ENCODE measurements at places on chromosomes 6 and 20.

- no peak for DNase-seq
These were observed 1.2 kb downstream of the NAA20 start for GRCh38 chr20:20018366-20018765.

- no peak for DNase-seq
These were observed at the start of gene WFDC13 for GRCh38 chr20:45701873-45702272. WFDC13 (plus strand) TSS chr20:45702038; CDS start chr20:45702124, 86 bp downstream.

DNA sequence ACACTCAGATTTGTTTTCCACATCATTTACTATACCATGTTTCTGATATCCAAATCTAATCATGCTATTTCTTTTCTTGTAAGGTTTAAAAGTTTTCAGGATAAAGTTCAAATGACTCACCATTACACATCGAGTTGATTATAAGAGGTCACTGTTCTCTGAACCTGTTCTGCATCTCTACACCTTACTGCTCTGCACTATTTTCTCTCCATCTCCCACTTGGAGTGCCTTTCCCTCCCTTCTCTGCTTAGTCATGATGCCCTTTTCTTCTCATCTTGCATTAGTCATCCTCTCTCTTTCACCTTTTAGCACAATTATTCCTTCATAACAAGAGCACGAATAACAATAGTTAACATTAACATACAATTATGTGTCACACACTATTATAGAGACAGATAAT, 37.5 kb upstream of the FUT9 start:
- DNase-seq = no peak

- DNase-seq = no peak
These were observed 106.5 kb downstream of the ARID1B start for GRCh38 chr6:156883497-156884252.

DNA sequence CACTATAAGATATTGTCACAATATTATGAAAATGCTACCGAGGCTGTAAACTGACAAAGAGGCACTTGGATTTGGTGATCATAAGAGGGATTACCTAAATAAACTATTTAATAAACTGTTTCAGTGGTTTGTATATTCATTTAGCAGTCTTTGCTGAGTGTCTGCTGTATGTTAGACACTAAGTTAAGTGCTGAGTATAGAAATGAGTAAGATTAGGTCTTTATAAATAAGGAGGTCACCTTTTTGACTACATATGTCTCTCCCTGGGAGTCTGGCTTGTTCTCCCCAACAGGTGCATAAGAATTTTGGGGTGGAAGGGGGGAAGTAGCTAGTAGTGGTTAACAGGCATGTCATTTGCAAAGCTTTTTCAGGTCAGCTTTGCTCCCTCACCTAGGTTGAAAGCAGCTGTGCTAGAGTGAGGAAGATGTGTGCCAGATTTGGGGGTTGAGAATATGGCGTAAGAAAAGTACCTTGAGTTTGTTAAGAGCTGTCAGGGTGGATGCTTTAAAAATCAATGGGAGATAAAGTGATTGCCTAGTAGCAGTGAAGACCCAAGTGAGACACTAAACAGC, 246.3 kb downstream of the ZFAND3 start:
- DNase-seq = no peak

- DNase-seq = no peak
These were observed at the start of gene FNDC11 for GRCh38 chr20:63553933-63554290. FNDC11 (plus strand) TSS chr20:63554159; CDS start chr20:63555664, 1,505 bp downstream.

DNA sequence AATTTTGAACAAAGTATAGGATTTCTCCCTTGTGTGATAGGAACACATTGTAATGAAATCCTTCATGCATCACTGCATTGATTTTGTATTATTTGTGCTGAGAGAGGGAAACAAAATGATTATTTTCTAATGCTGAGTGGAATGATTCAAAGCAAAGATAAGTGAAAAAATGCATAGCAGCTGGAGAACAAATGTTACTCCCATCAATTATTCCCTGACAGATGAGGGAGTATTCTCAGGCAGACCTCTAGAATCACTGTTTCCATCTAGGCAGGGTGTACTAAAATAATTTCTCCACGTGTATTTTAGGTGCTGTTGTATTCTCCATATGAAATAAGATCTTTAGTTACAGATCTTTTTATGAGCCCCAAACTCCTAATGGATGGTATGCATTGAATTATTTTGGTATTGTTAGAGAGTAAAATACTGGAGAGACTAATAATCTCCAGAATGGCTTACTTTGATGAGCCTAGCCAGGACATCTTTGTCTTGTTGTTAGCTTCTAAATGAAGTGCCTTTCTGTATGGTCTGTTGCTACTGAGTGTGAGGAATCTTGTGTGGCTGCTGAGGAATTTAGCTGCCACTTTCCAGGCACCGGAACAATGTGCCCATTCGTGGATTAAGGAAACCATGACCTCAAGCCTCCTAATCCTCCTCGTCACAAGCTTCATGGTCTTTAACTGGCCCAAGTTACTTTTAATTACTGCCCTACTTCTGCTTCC, 39.6 kb downstream of the RNF217 start:
- DNase-seq = no peak

DNA sequence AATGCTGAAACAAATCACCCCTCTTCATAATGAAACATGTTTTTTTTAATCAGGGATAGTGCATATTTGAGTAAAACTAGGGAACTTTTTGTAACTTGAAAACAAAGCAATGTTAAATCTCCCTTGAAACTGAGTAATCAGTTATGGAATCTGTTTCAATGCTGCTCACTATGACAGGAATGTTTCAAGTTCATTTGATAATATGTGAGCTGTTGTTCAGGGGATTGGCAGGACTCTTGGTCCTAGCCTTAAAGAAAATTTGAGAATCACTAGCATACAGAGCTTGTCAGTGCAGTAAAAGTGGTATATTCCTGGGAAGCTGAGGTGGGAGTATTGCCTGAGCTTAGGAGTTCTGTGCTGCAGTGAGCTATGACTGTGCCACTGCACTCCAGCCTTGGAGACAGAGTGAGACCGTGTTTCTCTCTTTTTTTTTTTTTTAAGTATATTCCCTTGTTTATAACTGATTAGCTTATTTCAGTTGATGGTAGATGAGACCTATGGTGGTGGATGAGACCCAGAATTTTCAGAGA, 21.6 kb upstream of the CALHM6 start:
- no peak for DNase-seq

DNA sequence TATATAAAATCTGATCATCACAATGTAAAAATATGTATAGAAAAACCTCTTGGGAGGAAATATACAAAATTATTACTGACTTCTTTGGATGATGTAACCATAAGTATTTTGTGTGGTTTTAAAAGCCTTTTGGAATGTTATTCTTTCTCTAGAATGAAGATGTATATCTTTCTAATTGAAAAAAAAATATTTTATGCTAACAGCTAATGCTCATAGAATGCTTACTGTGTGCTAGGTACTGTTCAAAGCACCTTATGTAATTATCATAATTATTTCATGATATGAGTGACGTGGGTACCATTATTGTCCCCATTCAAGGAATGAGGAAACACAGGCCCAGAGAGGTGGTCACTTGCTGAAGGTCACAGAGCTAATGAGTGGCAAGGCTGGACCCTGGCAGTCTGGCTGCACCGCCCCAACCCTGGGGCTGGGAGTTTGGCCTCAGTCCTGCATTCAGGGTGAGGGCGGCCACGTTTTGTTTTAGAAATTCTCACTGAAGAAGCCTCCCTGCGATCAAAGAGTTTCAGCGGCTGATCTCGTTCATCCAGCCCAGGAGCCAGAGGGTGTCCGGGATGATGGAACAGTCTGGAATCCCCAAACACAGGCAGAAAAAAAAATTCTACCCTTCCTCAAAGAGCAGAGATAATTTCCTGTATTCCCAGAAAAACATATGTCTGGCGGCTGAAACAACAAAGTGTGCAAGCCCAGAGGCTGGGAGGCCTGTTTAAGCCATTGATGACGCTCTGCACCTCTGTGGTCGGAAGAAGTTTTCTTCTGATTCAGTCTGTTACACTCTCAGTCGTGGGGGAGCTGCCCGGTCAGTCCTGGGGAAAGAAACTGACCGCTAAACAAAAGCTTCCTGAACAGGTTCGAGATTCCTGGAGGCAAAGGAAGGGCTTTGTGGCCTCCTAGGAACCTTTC, 37.3 kb downstream of the TFEB start:
- no peak for DNase-seq

- no peak for DNase-seq
These were observed 20.5 kb upstream of the CDKN1A start for GRCh38 chr6:36657942-36658544.

DNA sequence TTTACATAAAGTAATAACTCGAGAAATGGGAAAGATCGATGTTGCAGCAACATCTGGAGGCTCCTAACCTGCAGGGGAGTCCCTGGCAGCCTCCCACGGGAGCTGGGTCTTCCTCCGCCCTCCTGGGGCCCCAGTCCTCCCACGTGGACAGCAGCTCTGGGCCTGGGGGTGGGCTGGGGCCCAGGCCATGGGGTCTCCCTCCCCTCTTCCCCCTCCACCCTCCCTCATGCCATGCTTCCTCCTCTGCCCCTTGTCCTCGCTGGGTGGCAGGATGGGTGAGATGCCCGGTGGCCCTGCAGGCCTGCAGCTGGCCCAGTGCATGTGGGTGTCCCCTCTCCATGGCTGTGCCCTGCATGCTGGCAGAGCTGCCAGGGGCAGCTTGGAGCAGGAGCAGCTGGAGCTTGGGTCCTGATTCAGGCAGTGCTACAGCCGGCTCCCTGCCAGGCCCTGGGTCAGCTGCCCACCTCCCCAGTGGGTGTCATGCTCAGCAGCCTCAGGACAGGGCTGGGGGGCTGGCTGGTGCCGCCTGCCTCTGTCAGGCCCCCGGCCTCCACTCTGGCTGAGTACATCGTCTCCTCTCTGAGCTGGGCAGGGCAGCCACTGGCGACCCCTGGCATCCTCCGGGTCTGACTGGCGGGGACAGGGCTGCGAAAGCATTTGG, 48.9 kb upstream of the BHLHE23 start:
- no peak for DNase-seq

GRCh38 chr6:44668976-44669934, 281.7 kb downstream of the CDC5L start:
- no peak for DNase-seq

DNA sequence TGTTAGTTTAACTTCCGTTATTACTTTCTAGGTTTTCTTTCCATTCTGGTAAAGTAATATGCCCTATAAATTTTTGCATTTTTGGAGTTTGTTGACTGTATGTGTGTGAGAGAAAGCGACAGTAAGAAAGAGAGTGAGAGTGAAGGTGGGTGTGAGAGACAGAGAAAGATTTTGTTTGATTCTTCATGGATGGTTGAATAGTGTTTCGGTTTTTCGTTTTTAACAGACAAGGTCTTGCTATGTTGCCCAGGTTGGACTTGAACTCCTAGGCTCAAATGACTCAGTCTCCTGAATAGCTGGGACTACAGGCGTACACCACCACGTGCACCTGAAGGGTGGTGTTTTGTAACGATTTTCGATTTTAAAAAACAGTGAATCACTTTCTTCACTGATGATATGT, 329.1 kb upstream of the RUNX2 start:
- DNase-seq = no peak

DNA sequence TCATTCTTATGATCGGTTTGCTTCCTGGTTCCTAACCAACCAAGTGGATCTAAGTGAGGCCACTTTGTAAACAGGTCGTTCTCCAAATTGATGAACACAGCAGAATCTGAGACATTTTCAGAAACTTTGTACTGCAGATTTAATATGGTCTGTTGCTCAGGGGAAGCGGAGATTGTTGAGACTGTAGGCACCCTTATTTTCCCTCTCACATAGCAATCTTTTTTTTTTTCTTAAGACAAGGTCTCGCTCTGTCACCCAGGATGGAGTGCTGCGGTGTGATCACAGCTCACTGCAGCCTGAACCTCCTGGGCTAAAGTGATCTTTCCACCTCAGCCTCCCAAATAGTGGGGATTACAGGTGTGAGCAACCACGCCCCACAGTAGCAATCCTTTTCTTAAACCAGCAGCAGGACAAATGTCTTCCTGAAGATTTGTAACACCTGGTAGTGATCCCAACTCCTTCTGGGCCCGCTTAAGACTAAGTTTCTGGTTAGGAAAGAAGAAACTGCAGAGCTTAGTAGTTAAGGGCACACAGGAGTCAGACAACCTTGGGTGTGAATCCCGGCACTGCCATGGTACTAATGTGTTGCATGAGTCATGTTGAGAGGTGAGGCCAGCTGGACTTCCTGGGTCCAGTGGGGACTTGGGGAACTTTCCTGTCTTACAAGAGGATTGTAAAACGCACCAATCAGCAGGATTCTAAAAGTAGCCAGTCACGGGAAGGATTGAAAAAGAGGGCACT, 48.4 kb upstream of the EZR start:
- no peak for DNase-seq

DNA sequence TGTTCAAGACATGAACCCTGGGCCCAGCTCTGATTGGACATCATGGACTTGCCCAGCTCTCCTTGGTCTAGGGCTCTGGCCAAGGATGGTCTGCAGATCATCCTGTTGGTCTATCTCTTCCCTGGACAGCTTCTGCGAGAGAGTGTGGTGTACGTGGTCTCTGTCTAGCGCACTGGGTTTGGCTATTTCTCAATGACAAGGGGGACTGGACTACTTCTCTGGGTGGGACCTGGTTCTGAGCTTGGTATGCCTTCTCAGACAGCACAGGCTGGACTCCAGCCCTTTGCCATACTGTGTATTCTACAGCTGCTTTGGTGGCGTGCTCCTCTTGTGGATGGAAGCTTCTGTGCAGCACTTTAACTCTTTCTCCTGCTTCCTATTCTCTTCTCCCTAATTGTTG, 8.5 kb upstream of the RAET1E start:
- no peak for DNase-seq

GRCh38 chr6:7749478-7749877, 23.6 kb downstream of the BMP6 start:
- DNase-seq = no peak

DNA sequence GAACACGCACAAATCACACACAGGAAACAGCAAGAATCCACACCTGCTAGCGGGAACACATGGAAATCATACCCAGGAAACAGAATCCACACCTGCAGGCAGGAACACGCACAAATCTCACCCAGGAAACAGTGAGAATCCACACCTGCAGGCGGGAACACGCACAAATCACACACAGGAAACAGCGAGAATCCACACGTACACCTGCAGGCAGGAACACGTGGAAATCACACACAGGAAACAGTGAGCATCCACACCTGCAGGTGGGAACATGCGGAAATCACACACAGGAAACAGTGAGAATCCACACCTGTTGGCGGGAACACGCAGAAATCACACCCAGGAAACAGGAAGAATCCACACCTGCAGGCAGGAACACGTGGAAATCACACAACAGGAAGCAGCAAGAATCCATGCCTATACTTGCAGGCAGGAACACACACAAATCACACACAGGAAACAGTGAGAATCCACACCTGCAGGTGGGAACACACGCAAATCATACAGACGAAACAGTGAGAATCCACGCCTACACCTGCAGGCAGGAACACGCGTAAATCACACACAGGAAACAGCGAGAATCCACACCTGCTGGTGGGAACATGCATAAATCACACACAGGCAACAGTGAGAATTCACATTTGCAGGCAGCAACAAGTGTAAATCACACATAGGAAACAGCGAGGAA, 108.6 kb downstream of the DLL1 start:
- DNase-seq = no peak

GRCh38 chr20:22796469-22797077, 212.2 kb upstream of the FOXA2 start:
- DNase-seq = no peak

GRCh38 chr6:110859335-110859792, 15.2 kb upstream of the AMD1 start:
- no peak for DNase-seq

- DNase-seq = no peak
These were observed 467.5 kb downstream of the PRKN start for GRCh38 chr6:162260027-162260426.
